Left lobe of liver (tissue), 2 donors: ENCODE measurements at places on chromosomes 11 and 22. TPM values are rescaled to one million over a fixed set of nuclear protein-coding genes. Genes with fewer than 3 reads are reported as not detected.

The GSTT2B gene
- total RNA-seq, result 2.9 TPM

The INS gene
- total RNA-seq, result not detected

The INPP5J gene
- 0.25 TPM for total RNA-seq

DNA sequence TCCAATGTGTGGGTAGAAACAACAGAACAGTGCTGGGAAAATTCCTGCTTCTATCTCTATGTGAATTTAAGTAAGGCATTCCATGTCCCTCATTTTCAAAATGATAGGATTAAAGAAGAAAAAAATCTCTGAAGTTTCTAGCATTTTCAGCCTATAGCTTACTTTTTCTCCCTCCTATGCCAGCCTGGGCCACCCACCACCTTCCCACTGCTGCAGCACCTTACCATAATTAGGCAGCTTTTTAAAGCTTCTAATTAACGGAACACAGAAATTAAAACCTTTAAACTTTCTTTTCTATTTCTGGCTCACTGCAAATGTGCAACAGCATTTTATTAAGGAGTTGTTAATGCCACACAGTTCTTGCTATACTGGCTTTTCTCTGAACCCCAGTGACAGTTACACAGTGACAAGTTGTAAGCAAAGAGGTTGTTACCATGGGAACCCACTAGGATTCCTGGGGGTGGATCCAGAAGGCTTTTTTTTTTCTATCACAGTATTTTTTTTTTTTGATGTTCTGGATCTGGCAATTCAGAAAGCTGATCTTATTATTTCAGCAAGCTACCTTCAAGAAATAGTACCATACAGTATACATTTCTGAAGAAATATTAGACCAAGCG is 20.2 kb downstream of the CELF1 start:
- no peak for DNase-seq

DNA sequence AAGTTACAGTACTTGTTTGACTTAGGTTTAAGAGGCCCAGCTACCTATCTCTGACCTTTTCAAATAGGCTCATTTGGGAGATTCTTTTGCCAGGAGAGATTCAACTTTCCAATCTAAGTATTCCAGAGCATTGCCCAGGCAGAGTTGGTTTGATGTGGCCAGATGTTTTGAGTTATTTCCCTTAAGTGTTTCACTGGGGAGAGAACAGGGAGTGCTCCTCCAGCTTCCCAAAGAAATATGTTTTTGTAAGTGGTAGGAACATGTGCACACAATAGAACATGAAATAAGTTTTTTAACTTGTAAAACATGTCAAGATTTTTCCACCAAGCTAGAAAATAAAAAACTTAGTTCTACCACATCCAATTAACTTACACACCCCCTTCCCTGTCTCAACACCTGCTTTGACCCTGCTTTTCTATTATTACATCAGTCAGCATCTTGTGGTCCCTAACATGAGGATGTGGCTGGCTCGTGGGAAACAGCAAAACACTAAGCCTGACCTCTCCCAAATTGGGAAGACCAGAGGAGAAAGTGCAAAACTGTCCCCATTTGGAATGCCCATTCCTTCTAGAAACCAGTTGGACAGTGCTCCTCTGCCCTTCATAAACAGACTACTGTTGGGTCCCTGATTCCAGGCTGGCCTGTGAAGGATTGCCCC is 70.4 kb upstream of the RASSF10 start:
- no peak for DNase-seq

DNA sequence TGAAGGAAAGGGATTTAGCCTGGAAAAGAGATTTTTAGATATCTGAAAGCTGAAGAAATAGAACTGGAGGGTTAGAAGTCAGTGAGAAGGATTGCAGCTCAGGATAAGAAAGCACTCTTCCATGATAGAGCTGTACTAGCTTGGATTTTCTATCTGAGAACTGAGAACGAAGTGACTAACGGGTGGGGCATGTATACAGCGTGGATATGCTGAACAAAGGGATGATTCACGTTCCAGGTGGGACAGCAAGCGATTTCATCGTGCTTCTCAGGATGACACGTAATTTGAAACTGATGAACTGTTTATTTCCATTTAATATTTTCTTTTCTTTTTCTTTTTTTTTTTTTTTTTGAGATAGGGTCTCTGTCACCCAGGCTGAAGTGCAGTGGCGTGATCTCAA is 53.0 kb downstream of the GRAMD1B start:
- no peak for DNase-seq

DNA sequence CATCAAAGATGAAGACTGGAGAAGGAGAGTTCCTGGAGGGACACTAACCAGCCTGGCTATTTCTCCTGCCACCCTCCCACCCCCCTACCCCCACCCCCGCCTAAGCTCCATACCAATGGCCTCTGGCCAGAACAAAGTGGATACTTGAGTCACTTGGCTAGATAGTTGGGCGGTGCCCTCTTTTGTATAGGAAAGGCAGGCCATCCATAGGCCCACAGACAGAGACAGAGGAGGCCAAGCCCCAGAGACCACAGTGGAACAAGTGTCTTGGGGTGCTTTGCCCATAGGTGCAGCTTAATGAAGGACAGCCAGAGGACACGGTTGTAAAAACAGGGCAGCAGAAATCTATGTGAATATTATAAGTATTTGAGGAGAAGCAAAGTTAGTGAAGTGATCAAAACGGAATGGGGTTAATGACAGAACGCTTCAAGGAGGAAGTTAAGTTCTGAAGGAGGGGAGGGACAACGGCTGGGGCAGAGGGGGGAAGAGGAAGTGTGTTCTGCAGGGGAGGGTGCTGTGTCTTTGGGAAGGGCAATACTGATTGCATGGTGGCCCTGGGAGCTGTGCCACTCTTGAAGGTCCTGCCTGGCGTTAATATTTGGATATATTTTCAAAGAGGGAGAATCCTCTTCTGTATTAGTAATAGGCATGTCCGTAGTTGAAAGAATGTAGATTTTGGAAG is 32.7 kb downstream of the FLI1 start:
- no peak for DNase-seq

DNA sequence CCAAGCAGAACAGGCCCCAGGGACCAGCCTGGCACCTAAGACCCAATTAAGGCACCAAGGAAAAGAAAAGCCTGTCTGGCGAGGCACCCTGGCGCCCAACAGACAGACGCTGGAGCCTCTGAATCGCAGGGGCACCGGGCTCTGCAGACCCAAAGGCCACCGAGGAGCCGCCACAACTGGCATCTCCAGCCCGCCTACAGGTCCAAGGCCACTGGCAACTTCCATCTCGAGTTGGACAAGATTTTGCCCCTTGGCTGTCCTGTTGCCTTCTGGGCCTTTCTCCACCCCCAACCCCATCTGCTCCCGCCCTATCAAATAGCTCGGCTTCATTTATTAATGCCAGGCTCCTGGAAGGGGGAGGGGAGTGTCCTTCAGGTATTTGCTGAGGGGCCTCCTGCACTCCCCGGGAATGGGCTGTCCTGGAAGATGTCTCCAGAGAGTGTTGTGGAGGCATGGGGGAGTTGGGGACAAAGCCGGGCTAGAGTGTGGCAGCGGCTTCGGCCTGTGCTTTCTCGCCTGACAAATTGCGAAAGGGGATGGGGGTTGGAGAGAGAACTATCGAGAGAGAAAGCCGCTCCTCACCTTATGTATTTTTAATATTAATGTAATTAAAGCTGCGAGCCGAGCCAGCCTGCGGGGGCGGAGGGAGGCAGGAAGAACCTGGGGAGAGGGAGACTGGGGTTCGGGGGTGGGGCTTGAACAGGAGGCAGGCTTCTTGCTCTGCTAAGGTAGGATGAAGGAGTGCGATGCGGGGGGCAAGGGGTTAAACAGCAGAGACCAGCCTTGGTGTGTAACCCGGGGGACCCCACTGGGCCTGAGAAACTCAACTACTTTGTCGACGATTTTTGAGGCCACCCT is 2.0 kb downstream of the DSCAML1 start:
- no peak for DNase-seq

The TMEM41B gene
- total RNA-seq, result 22.7 TPM

DNA sequence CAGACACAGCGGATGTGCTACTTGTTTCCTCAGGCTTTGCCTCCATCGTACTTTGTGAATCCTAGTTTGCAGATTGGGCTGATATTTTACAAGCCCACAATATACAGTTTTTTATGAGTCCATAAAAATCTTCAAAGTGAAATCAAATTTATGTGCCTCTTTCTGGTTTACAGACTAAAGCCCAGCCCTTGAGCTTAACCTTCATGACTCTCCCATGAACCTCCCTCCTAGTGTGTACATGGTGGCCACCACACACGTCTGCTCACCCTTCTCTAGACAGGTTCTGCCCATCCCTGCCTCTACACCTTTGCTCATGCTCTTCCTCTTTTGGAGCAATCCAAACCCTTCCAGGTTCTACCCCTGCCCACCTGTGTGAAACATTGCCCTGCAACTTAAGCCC is 129.4 kb downstream of the TENM4 start:
- no peak for DNase-seq

The CCDC188 gene
- total RNA-seq, result not detected

- DNase-seq, result no peak
These were observed 41.9 kb downstream of the CSNK2A3 start for GRCh38 chr11:11311169-11311568.

The TSPAN32 gene
- total RNA-seq, result 0.35 TPM

The OR52K2 gene
- not detected for total RNA-seq

DNA sequence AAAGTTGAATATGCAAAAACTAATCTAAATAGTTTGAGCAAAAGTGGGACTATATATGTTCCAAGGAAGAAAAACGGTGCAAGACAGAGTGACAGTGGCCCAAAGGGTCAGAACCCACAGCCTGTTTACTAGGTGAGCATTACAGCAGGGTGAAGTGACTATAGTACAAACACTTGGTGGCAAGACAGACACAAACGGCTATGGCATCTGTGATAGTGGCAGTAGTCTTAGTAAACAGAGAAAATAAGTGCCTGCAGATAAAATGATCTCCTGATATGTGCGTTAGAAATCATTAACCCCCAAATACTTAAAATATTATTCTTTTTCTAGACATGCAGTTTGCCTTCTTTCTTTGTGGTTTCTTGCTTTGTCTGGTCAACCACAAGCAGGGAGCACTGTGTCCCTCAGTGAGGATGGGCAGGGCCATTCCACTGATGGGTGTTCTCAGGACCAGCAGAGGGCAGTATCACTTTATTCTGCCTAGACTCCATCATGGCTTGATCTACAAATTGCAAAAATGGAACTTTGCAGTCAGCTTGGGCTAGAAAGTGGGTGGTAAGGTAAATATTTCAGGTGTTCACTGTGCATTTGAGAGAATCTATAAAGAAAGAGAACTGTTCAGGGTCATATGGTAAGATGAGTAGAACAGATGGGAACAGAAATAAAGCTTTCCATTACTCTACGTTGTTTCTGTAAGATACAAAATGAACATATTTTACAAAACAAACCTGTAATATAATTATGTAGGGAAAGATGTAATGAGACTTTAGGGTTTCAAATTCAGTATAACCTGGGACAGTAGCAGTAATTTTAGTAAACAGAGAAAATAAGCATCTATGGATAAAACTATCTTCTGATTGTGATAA is 198.2 kb downstream of the SWAP70 start:
- peak; percentile 52 for DNase-seq

The RBMXL2 gene
- total RNA-seq, result not detected
